ENCODE measurements at places on chromosomes 1 and 21. TPM values are rescaled to one million over a fixed set of nuclear protein-coding genes. Genes with fewer than 3 reads are reported as not detected.

TACSTD2 gene
- total RNA-seq, result 415 TPM

DENND2C gene
- 13.0 TPM for total RNA-seq

PLCH2 gene
- 79.0 TPM for total RNA-seq

TNFRSF1B gene
- total RNA-seq, result not detected

CHIA gene
- not detected for total RNA-seq

MAP10 gene
- total RNA-seq, result 0.33 TPM

STPG1 gene
- 10.6 TPM for total RNA-seq

TNFSF4 gene
- 1.1 TPM for total RNA-seq

PDC gene
- total RNA-seq, result not detected

KRTAP20-4 gene
- total RNA-seq, result not detected

HJV gene
- not detected for total RNA-seq

VWA5B1 gene
- not detected for total RNA-seq

FAM72A gene
- 7.1 TPM for total RNA-seq

UBQLN4 gene
- 25.2 TPM for total RNA-seq

CR1 gene
- not detected for total RNA-seq

KLF17 gene
- not detected for total RNA-seq

WRAP73 gene
- 19.4 TPM for total RNA-seq

SAMSN1 gene
- total RNA-seq, result not detected

SH3BP5L gene
- 22.9 TPM for total RNA-seq

Measured in airway epithelial cell (primary cell).